ENCODE measurements at places on chromosomes 2 and 18.
A peak's percentile ranks its signal among the peaks of the same experiment; 100 is the strongest.

DNA sequence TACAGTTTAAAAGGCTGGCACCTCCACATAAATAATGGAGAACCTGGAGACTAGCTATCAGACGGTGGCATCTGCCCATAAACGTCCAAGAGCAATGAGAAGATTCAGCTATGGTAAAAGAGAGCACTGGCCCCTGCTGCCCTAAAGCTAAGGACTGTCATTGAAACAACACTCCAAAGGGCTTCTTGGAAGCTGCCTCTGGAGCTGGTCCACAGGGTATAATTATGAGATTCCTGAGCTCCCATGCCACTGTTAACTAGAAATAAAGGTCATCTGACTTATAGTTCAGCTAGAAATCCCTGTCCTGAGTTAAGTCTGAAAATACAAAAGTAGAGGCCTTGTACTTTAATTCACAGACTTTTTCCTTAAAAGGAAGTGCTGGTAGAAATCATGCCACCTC, 39.9 kb upstream of the RBMS1 start:
- DNase-seq, result no peak

- DNase-seq, result no peak
Measured at GRCh38 chr2:100780203-100781008, 39.5 kb upstream of the NPAS2 start.

DNA sequence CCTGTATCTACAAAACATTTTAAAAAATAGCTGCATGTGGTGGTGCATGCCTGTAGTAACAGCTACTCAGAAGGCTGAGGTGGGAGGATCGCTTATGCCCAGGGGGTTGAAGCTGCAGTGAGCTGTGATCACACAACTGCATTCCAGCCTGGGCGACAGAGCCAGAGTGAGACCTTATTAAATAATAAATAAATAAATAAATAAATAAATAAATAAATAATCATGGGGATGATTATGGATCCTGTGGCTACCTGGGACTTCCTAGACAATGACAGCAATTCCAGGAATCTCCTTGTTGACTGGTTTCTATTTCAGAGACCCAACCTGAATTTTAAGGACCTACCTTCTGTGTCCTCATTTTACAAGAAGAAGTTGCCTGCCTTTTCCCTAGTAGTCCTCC, 91.5 kb downstream of the KCTD18 start:
- DNase-seq, result no peak

- DNase-seq, result no peak
Measured at GRCh38 chr2:79511320-79511951, 1.4 kb upstream of the CTNNA2 start.

- no peak for DNase-seq
Measured at GRCh38 chr18:77071711-77072292, 60.8 kb downstream of the MBP start.

GRCh38 chr2:236743039-236743920, 173.7 kb downstream of the ACKR3 start:
- no peak for DNase-seq

DNA sequence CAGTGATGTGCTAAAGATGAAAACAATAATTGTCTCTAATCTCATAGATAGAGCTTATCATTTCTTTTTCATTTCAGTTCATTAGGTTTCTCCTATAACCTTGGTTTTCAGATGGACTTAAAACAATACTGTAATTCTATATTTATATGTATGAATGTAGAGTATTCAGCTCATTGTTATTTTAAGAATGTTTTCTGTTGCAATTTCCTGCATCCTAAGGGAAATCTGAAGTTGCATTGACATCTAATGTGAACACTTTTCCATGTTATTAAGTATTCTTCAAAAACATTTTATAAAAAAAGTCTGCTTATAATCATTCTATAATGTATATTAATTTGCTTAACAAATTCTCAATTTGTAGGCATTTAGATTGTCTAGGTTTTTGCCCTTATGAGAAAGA, 288.9 kb downstream of the XIRP2 start:
- no peak for DNase-seq

DNA sequence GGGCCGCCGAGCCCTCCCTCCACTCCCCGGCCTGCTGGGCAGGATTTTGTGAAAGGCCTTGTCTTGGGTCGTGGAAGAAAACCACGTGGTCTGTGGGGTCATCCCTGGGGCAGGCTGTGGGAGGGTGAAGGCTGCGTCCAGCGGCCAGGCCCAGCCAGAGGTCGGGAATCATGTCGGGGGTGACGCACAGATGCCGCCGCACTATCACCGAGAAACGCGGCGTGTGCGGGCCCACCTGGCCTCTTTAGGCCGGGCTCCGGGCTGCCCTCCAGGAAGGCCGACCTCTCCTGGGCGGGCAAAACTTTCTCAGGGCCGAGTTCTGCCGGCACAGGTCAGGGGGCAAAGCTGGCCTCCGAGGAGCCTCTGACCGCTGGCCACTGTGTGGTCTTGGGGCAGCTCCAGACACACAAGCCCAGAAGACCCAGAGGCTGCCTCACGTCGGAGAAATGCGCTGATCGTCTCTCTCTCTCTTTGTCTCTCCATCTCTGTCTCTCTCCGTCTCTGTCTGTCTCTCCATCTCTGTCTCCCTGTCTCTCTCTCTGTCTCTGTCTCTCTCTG, 28.4 kb downstream of the NFATC1 start:
- DNase-seq, result no peak

DNA sequence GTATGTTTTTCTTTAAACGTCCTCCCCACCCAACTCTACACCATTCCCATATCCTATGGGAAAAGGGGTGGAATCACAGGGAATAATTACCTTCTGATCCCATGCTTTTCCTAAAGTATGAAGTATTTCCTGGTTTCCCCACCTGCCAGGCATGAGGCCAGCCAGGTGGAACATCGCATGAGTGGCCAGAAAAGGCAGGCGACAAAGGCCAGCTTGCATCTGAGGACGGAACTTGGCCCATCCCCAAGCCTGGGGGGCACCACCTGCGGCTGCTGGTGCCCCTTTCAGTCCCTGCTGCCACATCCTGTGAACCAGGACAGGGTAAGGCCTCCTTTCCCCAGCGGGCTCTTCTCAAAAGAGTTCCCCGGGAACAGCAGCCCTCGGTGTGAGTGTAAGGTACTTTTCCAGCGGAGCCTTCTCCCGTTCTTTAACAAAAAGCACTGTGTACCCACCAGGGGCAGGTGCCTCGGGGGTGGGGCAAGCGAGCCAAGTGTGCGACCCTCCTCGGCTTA, 1.2 kb upstream of the ERFE start:
- no peak for DNase-seq

DNA sequence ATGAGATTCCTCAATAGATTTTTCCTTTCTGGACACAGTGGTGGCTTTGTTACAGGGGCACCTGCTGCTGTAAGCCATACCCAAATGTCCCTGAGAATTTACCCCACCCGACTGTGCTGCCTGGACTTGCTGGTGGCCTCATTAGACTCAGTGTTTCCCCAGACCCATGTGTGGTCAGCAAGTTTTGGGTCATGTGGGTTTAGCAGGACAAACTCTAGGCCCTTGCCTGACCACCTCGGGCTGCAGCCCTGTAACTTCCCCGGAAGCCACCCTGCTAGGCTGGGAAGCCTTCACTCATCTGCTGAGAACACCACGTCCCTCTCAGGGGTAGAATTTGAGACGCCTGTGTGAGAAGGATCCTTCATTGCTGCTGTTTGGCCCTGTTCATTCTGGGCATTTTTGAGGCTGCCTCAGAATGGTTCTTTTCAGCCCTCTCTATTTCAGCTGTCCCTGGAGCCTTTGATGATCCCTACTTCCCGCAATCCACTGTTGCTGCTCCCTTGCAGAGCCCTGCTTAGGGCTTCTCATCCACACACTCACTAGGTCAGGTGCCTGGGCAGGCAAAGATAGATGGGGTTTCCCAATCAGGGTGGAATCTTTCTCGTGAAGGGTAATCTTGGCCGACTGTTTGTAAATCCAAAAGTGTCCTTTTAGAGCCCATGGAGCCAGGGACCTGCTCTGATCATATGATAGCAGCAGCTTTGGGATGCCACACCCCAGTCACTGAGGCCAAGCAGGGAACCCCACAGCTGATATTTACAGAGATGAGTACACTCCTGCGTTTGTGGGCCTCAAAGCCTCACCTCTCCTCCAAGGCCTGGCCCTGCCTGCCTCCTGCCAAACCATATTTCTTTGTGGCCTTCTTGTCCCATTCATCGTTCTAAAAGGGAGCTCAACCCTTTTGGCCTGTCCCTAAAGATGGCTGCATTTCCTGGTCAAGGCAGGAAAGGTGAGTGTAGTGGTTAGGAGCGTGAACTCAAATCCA, 6.7 kb downstream of the EHD3 start:
- no peak for DNase-seq

- peak; percentile 98 for DNase-seq
Measured at GRCh38 chr2:37832590-37833197, 92.4 kb upstream of the RMDN2 start.

GRCh38 chr2:168062054-168062453, 185.3 kb downstream of the STK39 start:
- no peak for DNase-seq

DNA sequence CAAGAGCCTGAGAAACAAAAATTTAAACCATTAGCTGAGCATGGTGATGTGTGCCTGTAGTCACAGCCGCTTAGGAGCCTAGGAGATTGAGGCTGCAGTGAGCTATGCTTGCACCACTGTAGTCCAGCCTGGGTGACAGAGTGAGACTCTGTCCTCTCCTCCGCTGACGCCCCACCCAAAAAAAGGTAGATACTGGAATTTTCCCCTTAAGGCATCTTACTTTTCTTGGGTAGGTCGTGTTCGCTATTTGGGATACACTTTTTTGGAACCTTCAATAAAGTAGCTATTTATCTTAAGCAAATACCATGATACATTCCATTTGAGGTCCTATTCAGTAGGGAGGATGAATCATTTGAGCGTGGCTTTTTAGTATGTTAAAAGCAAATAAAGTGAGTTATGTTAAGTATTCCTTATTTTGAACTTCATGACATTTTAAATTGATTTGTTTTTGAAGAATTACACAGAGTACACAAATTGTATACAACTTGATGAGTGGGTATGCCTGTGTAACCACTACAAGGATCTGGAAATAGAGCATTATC, 38.7 kb downstream of the RALBP1 start:
- DNase-seq, result no peak

- DNase-seq, result no peak
Measured at GRCh38 chr2:216648105-216648504, 14.9 kb downstream of the IGFBP2 start.

DNA sequence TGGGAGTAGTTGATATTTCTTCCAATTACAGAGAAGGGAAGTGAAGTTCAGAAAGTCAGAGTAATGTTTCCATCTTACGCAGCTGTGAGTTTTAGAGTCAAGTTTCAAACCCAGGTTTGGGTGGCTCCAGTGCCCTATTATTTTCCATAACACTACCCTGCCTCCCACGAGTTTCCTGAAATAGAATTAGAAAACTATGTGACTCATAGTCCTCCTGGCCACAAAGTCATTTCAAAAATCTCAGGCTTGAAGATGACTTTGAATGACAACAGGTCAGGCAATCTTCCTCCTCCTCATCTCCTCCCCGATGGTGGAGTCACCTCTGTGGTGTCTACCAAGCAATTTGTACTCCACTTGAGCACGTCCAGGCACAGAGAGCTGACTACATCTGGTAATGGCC, 212.3 kb upstream of the TRIB2 start:
- no peak for DNase-seq

GRCh38 chr18:21264651-21265050, 22.6 kb downstream of the GREB1L start:
- DNase-seq, result no peak

GRCh38 chr2:233064530-233065199, 4.5 kb downstream of the INPP5D start:
- DNase-seq, result no peak

DNA sequence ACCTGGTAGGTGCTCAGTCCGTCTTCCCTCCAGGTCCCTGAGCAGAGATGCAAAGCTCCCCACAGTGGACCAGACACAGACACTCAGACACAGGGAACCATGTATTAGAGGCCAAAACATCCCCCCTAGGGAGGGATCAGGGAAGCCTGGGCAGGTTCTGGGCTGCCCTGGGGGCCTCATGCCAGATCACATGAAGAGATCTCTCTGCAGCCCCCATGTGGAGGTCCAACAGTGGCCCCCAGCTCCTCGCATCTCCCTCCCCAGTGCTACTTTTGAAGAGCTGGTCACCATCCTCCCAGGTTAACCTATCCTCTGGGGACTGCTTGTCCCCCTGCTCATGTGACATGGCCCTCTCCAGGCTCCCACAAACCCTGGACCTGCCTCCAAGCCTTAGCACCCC, 10.5 kb upstream of the TNS1 start:
- no peak for DNase-seq

DNA sequence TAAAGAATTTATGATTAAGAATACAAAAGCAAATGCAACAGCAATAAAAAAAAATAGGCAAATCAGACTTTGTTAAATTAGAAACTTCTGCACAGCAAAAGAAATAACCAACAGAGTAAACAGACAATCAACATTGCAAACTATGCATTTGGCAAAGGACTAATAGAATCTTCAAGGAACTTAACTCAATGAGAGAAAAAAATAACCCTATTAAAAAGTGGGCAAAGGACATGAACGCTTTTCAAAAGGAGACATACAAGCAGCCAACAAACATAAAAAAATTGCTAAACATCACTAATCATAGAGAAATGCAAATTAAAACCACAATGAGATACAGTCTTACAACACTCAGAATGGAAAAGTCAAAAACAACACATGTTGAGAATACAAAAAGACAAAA, 166.0 kb upstream of the DSEL start:
- no peak for DNase-seq

DNA sequence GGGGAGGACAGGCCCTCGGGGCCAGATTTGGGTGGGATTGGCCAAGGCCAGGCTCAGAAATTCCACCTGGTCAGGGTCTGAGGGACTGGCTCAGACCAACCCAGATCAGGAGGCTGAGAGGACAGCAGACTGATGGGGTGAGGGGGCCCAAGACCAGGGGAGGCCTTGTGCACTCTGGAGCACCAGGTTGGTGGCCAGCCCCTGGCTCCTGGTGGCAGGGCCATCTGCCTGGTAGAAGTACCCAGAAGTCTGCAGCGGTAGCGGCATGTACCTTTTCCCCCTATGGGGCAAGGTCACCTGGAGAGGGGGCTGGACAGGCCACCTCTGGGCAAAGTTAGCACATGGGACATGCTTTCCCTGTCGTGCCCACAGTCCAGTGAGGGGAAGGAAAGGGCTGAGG, 21.2 kb upstream of the ODC1 start:
- DNase-seq, result no peak

- DNase-seq, result no peak
Measured at GRCh38 chr2:232592772-232593395, 40.5 kb upstream of the EFHD1 start.

DNA sequence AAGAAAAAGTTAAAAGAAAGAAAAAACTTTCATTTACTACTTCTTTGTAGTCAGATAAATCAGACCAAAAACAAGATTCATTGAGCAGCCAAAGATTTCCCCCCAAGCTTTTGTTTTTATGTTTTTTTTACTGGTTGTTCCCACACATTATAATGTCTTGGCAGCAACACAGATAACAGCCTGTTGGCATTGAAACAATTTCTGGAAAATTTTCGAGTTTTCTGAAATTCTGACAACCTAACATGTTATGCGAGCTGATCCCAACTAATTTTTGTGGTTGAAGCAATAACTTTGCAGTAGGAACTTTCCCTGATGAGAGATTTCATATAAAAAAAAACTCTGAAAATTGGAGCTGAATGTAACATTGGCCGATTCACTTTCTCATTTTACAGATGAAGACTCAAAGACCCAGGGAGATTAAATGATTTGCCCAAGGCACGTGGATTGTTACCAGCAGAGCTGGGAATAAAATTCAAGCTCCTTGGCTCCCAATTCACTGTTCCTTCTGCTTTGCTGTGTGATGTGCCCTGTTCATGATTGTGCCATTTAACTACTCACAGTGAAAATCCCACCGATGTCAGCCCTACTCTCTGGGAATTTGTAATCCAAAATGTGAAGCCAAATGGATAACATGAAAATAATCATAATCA, 167.5 kb downstream of the GRB14 start:
- no peak for DNase-seq
